ENCODE measurements at places on chromosomes 13 and 19.

DNA sequence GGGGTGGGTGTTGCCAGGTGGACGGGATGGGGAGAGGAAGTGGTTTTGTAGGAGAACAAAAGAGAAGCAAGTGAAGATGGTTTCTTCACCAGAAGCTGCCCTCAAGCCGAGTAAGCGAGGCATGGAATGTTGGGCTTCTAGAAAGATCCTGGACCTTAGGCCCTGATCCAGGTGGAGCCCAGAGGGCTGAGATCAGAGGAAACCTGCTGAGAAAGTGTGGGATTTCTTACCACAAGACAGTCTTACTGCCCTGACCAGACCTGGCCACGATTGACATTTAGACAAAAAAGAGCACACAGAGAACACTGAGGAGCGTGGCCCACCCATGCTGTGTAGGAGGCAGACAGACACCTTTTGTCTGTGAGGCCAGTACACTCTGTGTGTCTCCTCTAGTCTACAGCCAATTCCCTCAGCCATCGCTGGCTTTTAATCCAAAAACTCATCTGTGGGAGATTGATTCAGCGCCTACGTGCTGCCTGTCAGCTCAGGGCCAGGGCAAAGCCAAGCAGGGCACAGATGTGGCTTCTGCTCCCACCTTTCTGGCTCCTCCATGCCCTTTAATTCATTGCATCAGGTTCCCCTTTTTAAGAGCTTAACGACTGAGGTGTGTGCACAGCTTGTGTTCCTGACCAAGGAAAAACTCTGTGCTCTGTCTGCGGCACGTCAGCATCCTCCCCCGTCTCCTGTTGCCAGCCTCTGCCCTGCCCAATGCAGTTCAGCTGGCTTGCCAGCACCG lies 123.3 kb downstream of the AKAP11 start:
- no peak for DNase-seq

GRCh38 chr19:32675720-32676185 lies at the start of gene RGS9BP:
TSS of gene RGS9BP (plus strand) at chr19:32675848. CDS start at chr19:32676264, 416 bp downstream.
- DNase-seq: peak; percentile 73

DNA sequence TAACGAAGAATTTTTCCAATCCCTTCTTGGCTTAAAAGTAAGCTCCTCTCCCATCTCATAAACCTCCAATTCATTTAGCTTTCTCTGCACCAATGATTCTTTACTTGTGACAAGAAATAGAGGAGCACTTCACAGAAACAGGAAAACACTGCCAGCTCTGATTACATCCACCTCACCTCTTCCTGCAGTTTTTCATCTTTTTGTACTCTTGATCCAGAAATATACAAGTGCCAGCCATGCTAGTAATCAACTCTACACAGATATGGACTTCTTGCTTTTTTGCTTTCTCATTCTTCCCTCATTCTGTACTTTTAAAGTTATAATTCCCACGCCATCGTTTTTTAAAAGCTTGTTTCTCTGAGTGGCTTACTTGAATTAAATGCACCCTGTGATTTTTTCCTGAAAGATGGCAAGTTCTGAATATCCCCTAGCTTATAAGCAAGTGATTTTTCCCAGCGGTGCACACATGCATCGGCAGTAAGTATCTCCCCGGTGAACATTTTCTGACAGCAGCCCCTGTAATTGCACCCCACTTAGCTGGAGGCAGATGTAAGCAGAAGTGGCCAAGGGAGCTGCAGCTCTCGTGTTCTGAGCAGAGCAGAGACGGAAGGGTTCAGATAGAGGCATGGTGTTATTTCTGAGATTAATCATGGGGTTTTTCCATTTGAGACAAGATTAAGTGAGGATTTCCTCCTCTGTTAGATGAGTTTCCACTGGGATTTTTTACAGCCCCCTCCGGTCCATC lies 340.7 kb downstream of the SLC7A1 start:
- no peak for DNase-seq

- no peak for DNase-seq
Observed at GRCh38 chr13:90447034-90447733, 900.3 kb upstream of the MIR17HG start.

DNA sequence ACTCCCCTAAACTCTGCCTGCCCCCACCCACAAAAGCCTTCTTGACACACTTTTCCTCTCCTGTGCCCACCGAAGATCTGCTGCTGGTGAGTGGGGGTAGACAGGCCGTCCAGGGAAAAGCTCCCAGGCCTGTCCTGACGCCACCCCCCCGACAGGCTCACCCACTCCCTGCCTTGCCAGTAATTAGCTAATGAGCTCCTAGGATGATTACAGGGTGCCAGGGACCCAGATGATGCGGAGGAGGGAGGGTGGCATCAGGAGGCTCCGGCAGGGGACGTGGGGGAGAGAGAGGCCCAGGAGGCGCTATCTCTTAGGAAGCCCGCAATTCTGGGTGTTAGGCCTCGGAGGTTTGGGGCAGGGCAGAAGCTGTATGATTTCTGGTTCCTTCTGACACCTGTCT lies 27.0 kb downstream of the MARK4 start:
- no peak for DNase-seq

DNA sequence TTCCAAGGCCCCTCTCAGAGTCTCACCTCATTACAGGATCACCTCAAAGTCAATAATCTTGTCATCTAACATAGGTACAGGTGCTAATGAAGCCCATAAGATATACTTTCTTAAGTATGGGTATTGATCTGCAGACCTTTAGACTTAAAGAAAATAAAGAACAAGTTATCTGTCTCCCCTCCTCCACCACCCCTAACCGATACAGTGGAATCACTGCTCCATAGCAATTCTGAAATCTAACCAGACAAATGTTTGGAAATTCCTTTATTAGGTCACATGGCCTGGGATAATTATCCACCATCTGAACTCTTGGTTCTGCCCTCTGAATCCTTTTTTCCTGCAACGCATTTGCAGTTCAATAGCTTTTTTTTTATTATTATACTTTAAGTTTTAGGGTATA lies 4.5 kb upstream of the ZNF470 start:
- DNase-seq: no peak

DNA sequence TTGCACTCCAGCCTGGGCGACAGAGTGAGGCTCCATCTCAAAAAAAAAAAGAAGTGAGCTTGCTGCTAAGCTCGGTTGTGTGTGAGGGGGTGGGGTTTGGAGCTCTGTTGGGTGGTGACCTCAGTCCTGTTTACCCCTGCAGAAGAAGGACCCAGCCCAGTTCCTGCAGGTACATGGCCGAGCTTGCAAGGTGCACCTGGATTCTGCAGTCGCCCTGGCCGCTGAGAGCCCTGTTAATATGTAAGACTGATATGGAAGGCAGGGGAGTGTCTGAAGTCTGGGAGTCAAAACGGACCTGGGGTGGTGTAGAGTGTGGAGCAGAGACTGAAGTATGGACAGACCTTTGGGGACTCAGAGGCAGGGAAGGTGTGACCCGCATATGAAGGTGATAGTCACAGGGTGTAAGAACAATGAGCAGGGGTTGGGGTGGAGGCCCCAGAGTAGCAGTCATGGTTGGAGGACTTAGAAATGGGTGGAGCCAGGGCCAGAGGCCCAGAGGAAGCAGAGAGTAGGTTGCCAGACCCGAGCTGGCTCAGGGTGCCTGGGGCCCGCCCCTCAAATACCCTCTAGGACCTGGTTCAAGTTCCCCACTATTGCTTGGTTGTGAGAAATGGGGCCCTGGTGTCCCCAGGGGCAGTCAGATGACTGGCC lies 13.2 kb downstream of the CLASRP start:
- no peak for DNase-seq
